ENCODE measurements at places on chromosomes 4 and X.

- DNase-seq, result no peak
These were observed 10.4 kb downstream of the SASH3 start for GRCh38 chrX:129790146-129790545.

- no peak for DNase-seq
These were observed 28.0 kb downstream of the NYX start for GRCh38 chrX:41475191-41475590.

DNA sequence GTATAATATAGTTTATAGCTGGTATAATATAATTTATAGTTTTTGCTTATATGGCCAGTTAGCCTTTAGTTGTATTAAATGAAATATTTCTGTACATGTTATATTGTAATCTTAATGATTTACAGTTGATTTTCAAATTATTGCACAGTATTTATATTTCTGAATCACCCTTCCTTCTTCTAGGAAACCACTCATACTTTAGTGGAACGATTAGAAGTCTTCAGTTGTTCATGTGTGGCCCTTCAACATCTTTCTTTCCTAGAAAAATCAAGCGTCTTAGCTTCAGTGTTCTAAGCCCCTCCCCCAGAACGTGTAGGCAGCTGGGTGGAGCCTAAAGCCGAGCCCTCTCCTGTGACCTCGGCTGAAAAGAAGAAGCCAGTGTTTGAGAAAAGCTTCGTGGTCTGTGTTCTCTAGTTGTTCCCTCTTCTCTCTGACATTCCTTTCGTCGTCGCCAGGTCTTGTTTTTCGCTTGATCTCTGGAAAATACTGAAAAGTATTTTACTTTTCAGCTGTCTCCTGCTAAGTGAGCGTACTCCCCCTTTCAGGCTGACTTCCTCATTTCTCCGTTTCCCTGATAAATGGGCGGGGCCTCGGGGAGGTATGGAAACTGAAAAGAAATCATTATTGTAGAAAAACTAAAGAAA is at the start of gene C4orf33:
Gene C4orf33, plus strand, starts transcription at position 342 of the 644 bp plus-strand sequence. CDS start 6,459 bp downstream, outside the sequence.
- peak; percentile 53 for DNase-seq

GRCh38 chr4:13368217-13368616 is 115.9 kb downstream of the RAB28 start:
- DNase-seq, result no peak

- no peak for DNase-seq
These were observed 157.7 kb downstream of the SPANXN1 start for GRCh38 chrX:145405012-145405411.
